ENCODE measurements at places on chromosomes 1 and 21. TPM values are rescaled to one million over a fixed set of nuclear protein-coding genes. Genes with fewer than 3 reads are reported as not detected.
A peak's percentile ranks its signal among the peaks of the same experiment; 100 is the strongest.

DNA sequence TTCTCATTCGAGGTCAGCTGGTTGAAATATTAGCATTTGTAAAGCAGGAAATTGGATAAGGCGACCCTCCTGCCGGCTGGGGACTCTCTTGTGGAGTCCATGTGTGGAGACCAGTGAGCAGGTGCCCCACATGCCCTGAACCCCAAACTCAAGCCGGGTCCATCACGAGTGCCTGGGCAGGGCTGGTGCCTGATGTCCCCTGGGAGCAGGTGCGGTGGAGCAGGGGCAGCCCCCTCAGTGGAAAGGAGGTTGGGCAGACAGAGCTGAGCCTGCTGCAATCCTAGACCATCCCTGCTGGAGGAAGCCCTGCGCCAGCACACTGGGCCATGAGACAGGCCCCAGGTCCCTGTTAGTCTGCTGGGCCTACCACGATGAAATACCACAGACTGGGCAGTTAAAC, 395.6 kb downstream of the NPHP4 start:
- no peak overlapping the region for H3K4me3 ChIP-seq
- H3K27me3 ChIP-seq = no peaks in the 10 kb centered on the region
- no peaks in the 10 kb centered on the region for H3K36me3 ChIP-seq
- peaks cover 16% of the 10 kb centered on the region for H3K4me1 ChIP-seq
- no peak overlapping the region for H3K27ac ChIP-seq

- no peaks in the 10 kb centered on the region for H3K36me3 ChIP-seq
- no peaks in the 10 kb centered on the region for H3K27me3 ChIP-seq
- H3K27ac ChIP-seq = no peak overlapping the region
- no peak for DNase-seq
Observed at GRCh38 chr1:29549001-29549400, 312.7 kb downstream of the PTPRU start.

- H3K4me3 ChIP-seq = no peak overlapping the region
- H3K27ac ChIP-seq = no peak overlapping the region
- no peak for DNase-seq
- H3K27me3 ChIP-seq = no peaks in the 10 kb centered on the region
Observed at GRCh38 chr1:24896596-24897262, 33.3 kb downstream of the RUNX3 start.

GRCh38 chr1:234586892-234587485, 23.0 kb downstream of the IRF2BP2 start:
- H3K27ac ChIP-seq = no peak overlapping the region
- no peaks in the 10 kb centered on the region for H3K27me3 ChIP-seq
- no peaks in the 10 kb centered on the region for H3K36me3 ChIP-seq
- no peak overlapping the region for H3K4me3 ChIP-seq
- no peak for DNase-seq

DNA sequence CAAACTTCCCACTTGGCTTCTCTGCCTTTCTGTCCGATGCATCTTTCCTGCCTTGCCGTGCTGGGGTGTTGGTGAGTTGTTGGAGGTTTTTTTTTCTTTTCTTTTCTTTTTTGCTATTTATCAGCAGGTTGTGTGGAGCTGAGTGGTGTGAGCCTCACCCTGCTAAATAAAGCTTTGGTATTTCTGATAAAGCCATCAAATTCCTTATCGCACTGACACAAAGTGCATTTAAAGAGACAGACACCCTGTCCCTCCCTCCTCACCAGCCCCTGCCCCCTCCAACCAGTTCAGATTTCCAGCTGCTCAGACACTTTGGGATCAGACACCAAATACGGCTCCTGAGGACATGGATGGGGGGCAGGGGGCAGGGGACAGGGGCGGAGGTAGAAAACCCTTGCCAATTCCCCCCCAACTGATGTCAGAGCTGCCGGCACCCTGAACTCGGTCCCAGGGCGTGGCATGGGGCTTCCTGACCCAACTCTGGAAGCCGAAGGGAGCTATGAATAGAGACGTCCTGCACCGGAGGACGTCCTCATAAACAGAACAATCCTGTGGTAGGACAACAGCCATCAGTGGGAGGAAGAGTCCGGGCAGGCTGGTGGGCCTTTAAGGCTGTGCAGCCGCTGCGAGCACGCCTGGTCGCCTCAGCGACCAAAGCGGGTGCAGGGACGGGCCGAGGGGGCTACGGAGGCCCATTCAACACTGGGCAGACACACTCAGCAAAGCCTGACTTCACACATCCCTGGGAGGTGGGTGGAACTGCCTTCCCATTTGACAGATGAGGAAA, 79.0 kb downstream of the CASZ1 start:
- peaks cover 9% of the 10 kb centered on the region for H3K4me1 ChIP-seq
- DNase-seq = no peak
- no peaks in the 10 kb centered on the region for H3K27me3 ChIP-seq

DNA sequence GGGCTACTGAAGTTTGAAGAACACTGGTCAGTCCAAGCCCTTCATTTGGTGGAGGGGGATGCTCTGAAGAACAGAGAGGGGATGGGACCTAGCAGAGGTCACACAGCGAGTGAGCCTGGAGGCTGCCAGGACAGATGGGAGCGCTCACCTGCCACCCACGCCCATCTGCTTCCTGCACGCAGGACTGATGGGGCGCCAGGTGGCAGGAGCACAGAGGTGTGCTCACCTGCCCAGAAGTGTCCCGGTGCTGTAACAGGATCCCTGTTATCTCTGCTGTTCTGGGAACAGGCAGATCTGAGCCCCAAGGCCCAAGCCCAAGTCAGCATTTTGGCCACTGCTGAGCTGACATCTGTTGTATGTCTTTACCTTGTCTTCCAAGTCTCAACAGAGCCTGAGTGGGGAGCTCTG, 40.5 kb downstream of the EPHB2 start:
- H3K4me3 ChIP-seq = no peak overlapping the region
- H3K4me1 ChIP-seq = peaks cover 20% of the 10 kb centered on the region
- no peaks in the 10 kb centered on the region for H3K36me3 ChIP-seq
- H3K27me3 ChIP-seq = peaks cover 35% of the 10 kb centered on the region
- no peak for DNase-seq

- no peaks in the 10 kb centered on the region for H3K4me1 ChIP-seq
- no peaks in the 10 kb centered on the region for H3K27me3 ChIP-seq
- no peak for DNase-seq
- no peak overlapping the region for H3K27ac ChIP-seq
Observed at GRCh38 chr1:18580691-18581419, 49.8 kb upstream of the PAX7 start.

DNA sequence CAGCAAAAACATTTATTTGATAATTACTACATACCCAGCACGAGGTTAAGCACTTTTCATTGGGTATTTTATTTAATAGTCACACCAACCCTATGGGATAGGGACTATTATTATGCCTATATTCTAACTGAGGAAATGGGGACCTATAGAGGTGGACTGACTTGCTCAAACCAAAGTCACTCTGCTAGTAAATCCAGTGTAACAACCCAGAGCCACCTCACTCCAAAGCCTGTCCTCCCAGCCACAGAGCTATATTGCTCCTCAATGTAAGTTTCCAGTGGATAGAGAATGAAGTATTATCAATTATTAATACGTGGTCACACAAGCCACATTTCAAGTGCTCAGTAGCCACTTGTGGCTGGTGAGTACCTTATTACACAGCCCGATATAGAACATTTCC, 97.5 kb downstream of the RGS2 start:
- DNase-seq = no peak
- H3K4me3 ChIP-seq = no peak overlapping the region
- peak overlapping the region; percentile 68 for H3K27ac ChIP-seq
- no peaks in the 10 kb centered on the region for H3K27me3 ChIP-seq

- H3K4me3 ChIP-seq = no peak overlapping the region
- H3K4me1 ChIP-seq = no peaks in the 10 kb centered on the region
- peak overlapping the region; percentile 44 for H3K27ac ChIP-seq
- no peaks in the 10 kb centered on the region for H3K36me3 ChIP-seq
- DNase-seq = no peak
Observed at GRCh38 chr1:39980555-39981313, 25.8 kb downstream of the MFSD2A start.

DNA sequence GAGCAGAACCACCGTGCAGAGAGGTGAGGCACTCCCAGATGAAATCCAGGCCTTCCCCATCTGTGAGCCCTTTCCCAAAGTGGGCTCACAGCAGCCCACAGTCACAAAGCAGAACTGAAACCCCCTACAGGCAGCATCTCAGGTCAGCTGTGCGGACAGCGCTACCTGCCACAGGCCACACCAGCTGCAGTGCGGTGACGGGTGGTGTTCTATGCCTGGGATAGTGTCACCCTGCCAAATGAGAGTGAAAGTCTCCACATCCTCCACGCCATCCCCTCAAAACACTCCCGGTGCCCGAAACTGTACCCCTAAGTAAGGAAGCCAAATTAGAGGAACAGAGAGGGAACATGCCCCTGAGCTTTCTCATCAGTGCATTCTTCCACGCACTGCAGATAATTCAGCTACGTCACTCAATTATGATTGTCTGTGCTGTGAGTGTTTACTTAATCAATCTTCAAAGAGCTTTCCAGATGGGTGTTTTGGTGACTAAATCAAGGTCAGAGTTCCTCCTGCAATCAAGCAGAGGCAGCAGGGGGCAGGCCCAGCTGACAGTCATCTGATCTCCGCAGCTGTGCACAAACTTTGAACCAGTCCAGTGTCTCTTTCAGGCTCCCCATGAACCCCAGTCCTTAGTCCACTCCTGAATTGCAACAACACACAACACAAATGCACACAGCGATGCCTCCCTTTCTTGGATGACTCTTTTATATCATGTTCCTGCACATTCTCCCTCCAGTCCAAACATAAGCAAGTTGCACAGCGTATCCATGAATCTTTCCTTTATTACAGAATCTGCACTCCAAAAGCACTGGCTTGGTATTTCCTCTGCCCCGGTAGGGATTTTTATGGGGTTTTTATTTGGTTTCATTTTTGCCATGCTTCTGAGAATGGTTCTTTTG, 150.0 kb downstream of the TOMM20 start:
- peak overlapping the region; percentile 97 for H3K27ac ChIP-seq
- H3K4me3 ChIP-seq = no peak overlapping the region
- H3K27me3 ChIP-seq = no peaks in the 10 kb centered on the region
- no peaks in the 10 kb centered on the region for H3K36me3 ChIP-seq
- H3K4me1 ChIP-seq = peaks cover 75% of the 10 kb centered on the region
- no peak for DNase-seq

DNA sequence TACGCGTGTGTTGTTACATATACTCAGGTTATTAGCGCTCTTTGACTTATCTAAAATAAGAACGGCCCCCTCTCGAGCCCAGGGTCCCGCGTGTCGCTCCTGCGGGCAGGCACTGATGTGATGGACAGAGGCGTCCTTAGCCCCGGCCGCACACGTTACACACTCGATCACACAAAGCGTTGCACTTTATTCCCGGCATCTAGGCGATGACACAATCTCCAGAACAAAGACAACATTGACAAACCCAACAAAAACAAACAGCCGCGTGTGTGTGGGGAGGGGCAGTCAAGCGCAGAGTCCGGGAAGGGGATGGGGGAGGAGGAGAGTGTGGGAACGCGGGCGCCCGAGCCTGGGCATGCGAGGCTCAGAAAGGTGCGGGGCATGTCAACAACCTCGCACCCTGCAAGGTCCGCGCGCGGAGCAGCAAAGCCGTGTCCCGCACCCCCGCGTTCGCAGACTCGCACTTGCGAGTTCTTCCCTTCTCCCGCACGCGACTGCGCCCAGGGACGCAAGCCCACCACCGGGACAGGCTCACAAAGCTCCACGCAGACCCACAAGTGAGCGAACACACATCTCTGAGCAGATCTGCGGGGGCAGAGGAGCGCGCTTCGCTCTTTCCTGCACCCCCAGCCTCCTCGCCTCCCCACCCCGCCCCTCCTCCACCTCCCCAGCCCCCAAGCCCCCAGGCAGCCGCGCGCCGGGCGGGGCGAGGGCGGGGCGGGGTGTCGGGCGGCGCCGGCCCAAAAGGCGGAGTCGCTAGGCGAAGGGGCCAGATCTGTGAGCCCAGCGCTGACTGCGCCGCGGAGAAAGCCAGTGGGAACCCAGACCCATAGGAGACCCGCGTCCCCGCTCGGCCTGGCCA, at the start of gene EFNA1:
TSS of gene EFNA1 (plus strand) at position 772 of the 862 bp plus-strand sequence. CDS start 102 bp downstream, outside the sequence.
- peaks cover 24% of the 10 kb centered on the region for H3K4me1 ChIP-seq
- peaks cover 19% of the 10 kb centered on the region for H3K36me3 ChIP-seq
- no peak for DNase-seq
- H3K27ac ChIP-seq = peak within 1 kb of the TSS; percentile 99
- no peaks in the 10 kb centered on the region for H3K27me3 ChIP-seq
- peak within 1 kb of the TSS; percentile 71 for H3K4me3 ChIP-seq

GRCh38 chr1:18955441-18956192, 859 bp downstream of the IFFO2 start:
- peaks cover 65% of the 10 kb centered on the region for H3K4me1 ChIP-seq
- no peak for DNase-seq
- no peaks in the 10 kb centered on the region for H3K36me3 ChIP-seq
- no peaks in the 10 kb centered on the region for H3K27me3 ChIP-seq
- peak overlapping the region; percentile 80 for H3K4me3 ChIP-seq

DNA sequence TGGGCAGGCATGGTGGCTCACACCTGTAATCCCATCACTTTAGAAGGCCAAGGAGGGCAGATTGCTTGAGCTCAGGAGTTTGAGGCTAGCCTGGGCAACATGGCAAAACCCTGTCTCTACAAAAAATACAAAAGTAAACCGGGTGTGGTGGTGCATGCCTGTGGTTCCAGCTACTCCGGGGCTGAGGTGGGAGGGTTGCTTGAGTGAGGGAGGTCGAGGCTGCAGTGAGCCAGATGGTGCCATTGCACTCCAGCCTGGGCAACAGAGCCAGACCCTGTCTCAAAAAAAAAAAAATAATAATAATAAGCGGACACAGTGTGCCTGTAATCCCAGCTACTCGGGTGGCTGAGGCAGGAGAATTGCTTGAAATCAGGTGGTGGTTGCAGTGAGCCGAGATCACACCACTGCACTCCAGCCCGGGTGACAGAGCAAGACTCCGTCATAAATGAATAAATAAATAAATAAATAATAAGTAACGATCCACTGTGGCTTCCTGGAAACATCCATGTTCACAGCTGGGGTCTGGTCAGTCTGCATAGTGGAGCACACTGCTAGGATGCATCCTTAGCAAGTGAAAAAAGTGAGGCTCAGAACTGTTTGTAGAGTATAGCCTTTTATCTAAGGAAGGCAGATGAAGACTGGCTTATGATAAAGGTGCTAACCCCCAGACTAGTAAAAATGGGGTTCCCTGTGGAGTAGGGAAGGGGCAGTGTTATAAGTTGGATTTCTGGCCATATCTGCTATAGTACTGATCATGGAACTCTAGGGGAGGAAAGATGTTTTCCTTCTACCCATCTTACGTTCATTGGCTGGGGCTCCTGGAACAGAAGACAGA, 15.7 kb downstream of the PKNOX1 start:
- no peaks in the 10 kb centered on the region for H3K4me1 ChIP-seq
- no peaks in the 10 kb centered on the region for H3K36me3 ChIP-seq

The NUDT4B gene
- 24.6 TPM for total RNA-seq

The SPRR5 gene
- total RNA-seq = not detected

The CD53 gene
- 6.6 TPM for total RNA-seq

The AK2 gene
- total RNA-seq = 126 TPM

The CDA gene
- total RNA-seq = 44.6 TPM

The SERPINC1 gene
- not detected for total RNA-seq

The RNF223 gene
- total RNA-seq = 12.0 TPM

The DNASE2B gene
- not detected for total RNA-seq

The THEM5 gene
- total RNA-seq = not detected

The KISS1 gene
- not detected for total RNA-seq

The GIPC2 gene
- 4.2 TPM for total RNA-seq

The F5 gene
- total RNA-seq = 0.13 TPM
